ENCODE measurements at places on chromosomes 4 and X.

- no peak for DNase-seq
Observed at GRCh38 chr4:25154594-25155265, 5.5 kb downstream of the SEPSECS start.

- no peak for DNase-seq
Observed at GRCh38 chr4:112213856-112214255, 17.7 kb upstream of the AP1AR start.

DNA sequence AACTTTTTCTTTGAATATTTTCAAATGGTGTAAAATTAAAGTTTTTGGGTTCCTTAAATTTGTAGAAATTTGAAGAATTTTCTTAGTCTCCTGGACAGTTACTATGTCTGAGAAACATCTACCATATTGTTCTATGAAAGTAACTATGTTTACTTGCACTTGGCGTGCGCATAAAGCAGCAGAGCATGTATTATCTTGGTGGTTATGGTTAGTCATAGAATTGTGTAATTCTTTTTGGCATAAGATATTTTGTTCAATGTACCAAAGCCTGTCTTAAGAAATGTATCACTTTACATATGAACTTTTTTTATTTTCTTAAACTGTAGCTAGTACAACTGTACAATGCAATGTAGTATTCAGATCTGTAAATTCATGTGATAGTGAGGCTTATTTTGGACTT lies 49.2 kb downstream of the CDS1 start:
- no peak for DNase-seq

DNA sequence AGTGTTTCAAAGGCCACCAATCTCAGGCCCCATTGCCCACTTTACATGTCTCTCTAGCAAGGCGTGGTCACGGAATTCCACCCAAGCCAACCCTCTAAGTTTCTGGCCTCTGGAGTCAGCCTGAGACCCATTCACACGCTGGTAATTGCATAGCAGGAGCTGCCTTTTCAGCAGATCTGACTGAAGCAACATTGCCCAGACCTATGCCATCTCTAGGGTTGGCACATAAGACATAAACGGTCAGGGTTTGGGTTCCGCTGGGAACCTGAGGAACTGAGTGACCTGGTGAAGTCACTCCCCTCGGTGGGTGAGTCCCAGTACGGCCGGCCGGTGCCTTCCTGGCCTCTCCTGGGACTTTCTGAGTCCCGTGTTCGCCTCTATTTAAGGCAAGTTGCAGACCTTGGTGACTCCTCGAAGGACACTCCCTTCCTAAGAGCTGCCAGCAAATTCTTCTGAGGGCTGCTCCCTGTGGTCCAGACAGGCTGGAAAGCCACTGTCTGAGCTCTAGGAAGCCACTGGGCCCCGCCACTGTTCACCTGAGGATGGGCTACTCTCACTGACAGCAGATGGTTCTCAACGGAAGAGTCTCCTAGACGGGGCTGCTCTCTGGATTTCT lies 15.9 kb downstream of the CTAG1A start:
- peak; percentile 75 for DNase-seq

- DNase-seq: no peak
Observed at GRCh38 chr4:57042711-57043169, 64.0 kb downstream of the POLR2B start.

DNA sequence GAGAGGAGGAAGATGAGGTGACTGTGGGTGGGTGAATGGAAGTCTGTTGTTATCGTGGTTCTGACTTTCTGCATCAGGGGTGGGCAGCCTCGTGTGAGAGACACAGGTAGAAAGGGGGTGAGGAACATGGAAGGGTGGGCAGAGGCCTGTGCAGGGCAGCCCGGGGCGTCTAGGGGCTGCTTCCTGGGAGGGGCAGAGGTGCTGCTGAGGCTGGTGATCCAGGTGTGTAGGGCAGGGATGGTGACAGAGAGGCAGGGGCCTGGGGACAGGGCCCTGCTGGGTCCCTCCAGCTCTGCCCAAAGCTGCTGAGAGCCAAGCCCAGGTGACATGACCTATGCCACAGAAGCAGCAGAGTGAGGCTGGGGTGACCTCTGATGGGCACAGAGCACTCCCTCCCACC lies 89.7 kb upstream of the C4orf50 start:
- peak; percentile 57 for DNase-seq

DNA sequence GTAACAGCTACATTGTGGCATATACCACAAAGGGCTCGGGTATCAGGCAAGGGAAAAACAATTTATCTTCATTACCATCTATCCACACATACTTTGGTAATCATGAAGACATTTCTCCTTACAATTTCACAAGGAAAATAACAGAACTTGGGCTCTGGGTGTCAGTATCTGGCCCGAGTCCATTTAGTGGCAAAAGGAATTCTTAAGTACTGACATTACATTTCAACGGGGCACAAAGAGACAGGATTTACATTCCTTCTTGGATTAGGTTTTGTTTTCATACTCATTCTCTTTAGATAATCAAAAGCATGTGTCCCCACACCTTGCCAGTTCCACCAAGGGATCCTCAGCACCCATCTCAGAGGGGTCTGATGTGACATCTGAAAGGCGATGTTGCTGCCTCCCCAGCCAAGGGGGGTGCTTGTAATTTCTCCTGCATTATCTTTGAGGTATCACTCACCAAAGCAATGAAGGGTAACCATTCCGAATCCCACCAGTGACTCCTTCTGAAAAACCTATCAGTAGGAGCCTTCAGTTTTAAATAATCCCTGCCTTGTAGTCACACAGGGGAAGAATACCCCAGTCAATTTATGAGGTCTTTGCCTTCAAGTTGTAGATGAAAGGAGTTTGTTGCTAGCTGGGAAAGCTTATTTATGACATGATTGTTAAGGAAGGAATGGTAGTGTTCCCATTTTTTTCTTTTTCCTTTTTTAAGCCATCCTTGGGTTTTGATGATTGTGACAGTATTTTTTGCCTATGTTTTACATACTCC lies 118.6 kb downstream of the PALLD start:
- no peak for DNase-seq

DNA sequence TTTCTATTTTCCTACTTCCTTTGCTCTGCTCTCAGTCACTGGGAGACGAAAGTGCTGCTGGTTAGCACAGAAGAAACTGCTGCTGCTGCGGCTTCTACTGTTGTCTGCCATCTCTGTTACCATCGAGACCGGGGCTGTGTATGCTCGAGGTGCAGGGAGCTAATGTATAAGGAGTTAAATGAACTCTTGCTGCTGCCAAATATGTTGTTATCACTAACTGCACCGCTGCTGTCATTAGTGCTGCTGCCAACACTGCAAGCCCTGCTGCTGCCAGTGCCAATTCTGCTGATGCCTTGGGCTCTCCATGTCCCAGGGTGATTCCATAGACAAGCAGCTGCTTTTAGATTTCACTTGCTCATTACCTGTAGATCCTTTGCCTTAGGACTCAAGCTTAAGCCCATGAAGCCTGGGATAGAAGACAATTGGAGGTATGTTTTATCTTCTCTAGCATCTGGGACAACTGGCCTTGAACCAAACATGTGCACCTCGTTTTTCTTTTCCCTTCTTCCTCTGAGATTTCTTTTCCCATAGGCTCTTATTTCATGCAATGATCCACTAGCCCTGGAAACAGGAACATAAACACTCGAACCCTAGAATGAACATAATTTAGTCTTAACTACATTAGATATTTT lies 107.8 kb downstream of the CCSER1 start:
- no peak for DNase-seq

- DNase-seq: no peak
Observed at GRCh38 chr4:99634742-99635360, 22.8 kb downstream of the C4orf54 start.

GRCh38 chr4:2483237-2483636 lies 14.3 kb downstream of the RNF4 start:
- no peak for DNase-seq

- no peak for DNase-seq
Observed at GRCh38 chrX:19334945-19335626, 8.6 kb upstream of the PDHA1 start.

DNA sequence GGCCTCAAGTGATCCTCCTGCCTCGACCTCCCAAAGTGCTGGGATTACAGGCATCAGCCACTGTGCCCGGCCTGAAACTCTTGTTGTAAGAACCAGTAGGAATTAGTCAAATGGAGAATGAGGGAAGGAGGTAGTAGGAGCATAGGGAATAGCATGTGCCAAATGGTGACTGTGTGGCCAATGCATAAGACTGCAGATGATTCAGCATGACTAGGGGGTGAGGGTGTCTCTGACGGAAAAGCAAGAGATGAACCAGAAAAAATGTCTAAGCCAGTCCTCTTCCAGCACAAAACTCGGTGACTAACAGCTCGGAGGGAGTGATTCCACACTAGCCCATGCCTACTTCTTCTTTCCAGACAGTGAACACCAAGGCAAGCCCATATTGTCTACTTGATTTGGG lies 58.2 kb upstream of the DUSP21 start:
- DNase-seq: peak; percentile 62

- no peak for DNase-seq
Observed at GRCh38 chr4:140866492-140867005, 110.4 kb upstream of the TBC1D9 start.

GRCh38 chr4:56226579-56226978 lies 160.7 kb downstream of the AASDH start:
- DNase-seq: no peak

DNA sequence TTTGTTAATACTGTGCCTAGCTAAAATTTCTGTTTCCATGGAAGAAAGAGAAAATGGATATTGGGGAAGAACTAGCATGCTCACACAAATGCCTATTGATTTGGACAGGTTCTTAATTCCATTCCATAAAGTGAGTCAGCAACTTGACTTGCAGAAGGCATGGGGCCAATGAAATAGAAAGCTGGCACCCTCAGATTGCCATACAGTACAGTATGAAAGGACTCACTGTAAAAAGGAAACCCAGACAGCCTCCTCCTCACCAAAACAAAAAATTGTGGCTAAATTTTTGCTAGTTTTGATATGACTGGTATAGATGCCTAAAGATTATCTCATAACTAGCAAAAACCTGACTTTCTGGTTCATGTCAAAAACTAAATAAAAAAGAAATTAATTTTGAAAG lies 11.2 kb upstream of the TAB3 start:
- no peak for DNase-seq

DNA sequence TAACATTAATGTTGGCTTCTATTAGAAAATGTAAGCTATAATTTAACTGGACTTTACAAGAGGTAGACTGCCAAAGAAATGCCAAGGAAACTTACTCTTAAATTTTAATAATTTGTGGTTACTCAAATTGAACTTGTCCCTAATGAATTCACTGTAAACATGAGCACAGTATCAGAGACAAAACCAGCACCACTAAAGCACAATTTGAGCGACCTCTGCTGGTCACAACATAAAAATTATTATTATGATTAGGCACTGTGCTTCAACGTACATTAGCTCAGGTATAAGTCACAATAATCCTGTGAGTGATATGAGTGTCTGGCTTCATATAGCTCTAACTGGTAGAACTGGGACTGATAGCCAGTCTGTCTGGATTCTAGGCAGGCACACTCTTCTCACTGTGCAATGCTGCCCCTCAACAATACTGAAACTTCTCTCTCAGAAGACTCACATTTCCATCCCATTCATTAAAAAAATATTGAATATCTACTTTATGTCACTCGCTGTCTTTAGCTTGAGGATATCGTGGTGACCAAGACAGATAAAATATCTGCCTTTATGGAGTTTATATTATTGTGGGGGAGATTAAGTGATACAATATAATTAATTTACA lies 8.0 kb downstream of the NUDT6 start:
- DNase-seq: no peak

DNA sequence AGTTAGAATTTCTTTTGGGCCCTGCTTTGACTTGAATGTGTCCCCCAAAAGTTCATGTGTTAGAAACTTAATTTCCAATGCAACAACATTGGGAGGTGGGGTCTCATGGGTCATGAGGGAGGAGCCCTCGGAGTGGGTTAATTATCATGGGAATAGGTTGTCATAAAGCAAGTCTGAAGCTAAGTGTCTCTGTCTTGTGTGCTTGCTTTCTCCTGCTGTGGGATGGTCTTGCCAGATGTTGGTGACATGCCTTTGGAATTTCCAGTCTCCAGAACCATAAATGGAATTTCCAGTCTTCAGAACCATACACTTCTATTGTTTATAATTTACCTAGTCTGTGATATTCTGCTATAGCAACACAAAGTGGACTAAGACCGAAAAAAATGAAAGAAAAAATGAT lies 71.6 kb downstream of the RASL11B start:
- no peak for DNase-seq

DNA sequence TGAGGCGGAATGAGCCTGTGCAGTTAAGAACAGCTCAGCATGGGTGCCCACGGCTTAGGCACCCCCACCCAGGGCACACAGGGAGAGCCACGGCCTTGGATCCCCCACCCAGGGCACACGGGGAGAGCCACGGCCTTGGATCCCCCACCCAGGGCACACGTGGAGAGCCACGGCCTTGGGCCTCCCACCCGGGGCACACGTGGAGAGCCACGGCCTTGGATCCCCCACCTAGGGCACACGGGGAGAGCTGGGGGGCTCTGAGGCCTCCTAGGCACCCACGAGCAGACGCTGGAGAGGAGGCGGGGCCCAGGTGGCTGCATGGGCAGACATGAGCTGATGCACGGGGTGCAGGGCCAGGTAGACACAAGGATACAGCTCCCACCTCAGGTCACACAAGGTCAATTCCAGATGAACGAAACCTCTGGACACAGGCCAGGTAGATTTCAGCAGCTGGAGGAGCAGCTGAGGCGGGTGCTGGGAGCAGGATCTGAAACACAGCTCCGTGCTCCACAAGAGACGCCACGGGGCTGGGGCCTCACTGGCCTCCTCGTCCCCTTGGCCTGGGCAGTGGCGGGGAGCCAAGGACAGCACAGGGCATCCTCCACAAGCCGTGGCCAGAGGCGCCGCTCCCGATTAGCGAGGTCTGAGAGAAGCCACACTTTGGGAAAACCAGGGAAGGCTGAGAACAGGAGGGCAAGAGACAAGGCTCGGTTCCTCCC lies 30.8 kb downstream of the GAK start:
- no peak for DNase-seq

DNA sequence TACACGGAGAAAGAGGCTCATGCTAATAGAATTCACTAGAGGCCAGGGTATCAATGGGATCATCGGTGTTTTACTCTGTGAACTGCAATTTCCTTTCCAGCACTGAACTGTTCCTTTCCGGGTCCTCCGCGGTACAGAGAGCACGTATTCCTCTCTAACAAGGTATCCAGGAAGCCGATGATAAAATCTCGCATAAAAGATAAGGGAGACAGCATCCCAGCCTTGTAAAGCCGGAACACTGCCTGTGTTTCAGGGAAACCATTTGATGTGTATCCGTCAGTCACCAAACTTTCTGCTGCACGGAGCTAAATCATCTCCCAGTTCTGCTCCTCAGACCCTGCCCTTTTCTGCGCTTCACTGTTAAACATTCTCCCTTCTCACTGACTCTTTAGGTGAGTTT lies 54.0 kb downstream of the ING2 start:
- DNase-seq: no peak

Data from mesenteric fat pad (tissue), 1 donor.